ENCODE measurements at places on chromosomes 12 and 14.

DNA sequence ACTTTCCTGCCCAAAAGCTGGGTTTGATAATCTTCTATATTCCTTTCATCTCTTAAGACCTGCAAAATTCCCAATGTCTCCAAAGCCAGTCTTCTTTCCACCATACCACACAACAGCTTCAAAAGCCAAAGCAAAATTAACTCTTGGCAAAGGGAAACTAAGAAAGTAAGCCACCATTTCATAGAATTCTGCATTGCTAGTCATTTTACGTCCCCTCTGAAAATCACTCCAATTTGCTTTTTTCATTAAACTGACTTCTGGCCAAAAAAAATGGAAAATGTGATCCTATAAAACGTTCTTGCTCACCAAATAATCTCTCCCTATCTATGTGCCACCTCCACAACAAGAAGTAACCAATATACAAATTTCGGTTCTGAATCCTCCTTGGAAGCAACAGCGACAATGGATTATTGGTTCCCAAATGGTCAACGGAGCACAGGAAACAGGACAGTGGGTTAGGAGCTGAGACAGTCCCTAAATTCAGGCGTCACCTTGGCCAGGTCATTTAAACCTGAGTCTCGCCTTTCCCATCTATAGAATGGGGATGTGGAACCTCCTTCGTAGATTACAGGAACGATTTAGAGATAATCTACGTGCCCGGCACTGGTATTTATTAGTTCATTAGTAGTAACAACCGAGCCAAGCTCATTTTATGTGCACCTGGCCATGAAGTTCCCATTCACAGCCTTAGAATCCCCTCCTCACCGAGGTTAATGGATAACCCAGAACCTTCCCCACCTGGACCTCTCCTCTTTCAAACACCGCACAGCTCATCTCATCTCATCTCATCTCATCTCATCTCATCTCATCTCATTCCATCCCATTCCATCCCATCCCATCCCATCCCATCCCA is 1.2 kb downstream of the NT5DC3 start:
- no peak for DNase-seq
- no peaks in the 10 kb centered on the region for H3K36me3 ChIP-seq
- H3K27ac ChIP-seq = no peak overlapping the region

DNA sequence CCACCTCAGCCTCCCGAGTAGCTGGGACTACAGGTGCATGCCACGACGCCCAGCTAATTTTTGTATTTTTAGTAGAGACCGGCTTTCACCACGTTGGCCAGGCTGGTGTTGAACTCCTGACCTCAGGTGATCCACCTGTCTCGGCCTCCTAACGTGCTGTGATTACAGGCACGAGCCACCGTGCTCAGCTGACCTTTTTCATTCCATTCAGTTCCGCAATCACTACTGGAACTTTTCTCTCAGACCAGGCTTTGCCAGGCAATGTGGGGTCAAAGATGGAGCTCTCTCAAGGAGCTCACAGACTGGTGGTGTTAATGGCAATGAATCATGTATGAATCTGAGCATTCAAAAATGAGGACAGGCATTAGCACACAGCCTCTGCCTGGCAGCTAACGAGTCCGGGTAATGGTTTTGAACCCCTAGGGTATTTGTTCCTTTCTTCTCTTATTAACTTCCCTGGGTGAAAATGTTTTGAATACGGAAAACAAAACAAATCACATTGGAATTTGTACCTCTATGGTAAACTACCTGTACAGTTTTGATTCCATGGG is 9.4 kb upstream of the TCHP start:
- H3K27ac ChIP-seq = no peak overlapping the region
- H3K36me3 ChIP-seq = no peaks in the 10 kb centered on the region
- H3K27me3 ChIP-seq = peaks cover 18% of the 10 kb centered on the region
- H3K4me1 ChIP-seq = no peaks in the 10 kb centered on the region
- DNase-seq = no peak
- H3K4me3 ChIP-seq = no peak overlapping the region

GRCh38 chr12:116201908-116202307 is 75.6 kb downstream of the MED13L start:
- no peak for DNase-seq
- no peaks in the 10 kb centered on the region for H3K27me3 ChIP-seq
- no peak overlapping the region for H3K4me3 ChIP-seq
- no peak overlapping the region for H3K27ac ChIP-seq
- peaks cover 41% of the 10 kb centered on the region for H3K4me1 ChIP-seq
- H3K36me3 ChIP-seq = no peaks in the 10 kb centered on the region

- H3K27ac ChIP-seq = no peak overlapping the region
- no peaks in the 10 kb centered on the region for H3K27me3 ChIP-seq
- no peak for DNase-seq
- no peaks in the 10 kb centered on the region for H3K4me1 ChIP-seq
- no peak overlapping the region for H3K4me3 ChIP-seq
- no peaks in the 10 kb centered on the region for H3K36me3 ChIP-seq
Measured at GRCh38 chr12:111927346-111927745, 85.3 kb downstream of the MAPKAPK5 start.

DNA sequence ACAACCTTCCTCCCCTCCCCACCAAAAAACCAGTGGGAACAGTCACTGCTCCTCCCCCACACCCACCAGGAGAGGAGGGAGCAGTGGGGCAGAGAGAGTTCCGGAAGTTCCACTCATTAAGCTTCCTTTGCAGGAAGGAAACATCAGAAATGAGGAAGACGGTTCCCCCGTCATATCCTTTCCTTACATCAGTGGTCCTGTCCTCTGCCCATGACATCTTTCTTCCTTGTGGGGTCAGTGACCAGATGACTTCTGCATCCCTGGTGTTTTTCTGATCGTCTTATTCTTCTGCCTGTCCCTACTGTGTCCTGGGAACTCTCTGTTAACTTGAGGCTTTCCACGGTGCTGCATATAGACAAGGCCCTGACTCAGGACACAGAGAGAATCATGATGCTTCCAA is 40.8 kb upstream of the SPTLC2 start:
- no peak for DNase-seq
- peaks cover 17% of the 10 kb centered on the region for H3K4me1 ChIP-seq
- no peaks in the 10 kb centered on the region for H3K27me3 ChIP-seq
- no peak overlapping the region for H3K4me3 ChIP-seq
- H3K36me3 ChIP-seq = no peaks in the 10 kb centered on the region

GRCh38 chr12:56116267-56117081 is at the start of gene RPL41:
Gene RPL41 (plus strand): TSS chr12:56116633.
- peaks cover 28% of the 10 kb centered on the region for H3K4me1 ChIP-seq
- peak within 1 kb of the TSS; percentile 100 for H3K27ac ChIP-seq
- peaks cover 14% of the 10 kb centered on the region for H3K36me3 ChIP-seq
- H3K4me3 ChIP-seq = peak within 1 kb of the TSS; percentile 99

DNA sequence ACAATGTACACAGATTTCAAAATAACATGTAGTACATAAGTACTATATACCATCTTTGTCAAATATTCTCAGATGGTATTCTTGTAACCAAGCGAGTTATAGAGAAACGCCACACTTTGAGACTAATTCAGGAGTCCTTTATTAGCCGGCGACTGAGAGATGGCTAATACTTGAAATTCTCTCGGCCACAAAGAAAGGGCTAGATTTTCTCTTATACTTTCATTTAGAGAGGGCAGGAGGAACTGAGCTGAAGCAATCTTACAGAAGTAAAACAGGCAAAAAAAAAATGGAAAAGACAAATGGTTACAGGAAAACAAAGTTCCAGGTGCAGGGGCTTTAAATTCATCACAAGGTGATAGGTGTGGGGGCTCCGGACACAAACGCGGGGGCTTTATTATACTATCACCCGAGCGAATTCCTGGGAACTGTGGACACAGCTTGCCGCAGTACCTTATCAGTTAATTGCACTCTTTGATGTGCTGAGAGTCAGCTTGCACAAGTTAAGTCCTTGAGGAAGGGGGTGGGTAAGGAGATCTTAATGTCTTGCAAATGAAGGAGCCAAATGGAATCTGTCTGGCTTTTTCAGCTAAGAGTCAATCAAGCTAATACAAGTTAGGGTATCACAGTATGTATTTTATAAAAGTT is 382.3 kb downstream of the KCNH5 start:
- H3K27me3 ChIP-seq = no peaks in the 10 kb centered on the region
- peak overlapping the region; percentile 24 for H3K4me3 ChIP-seq
- peak overlapping the region; percentile 49 for H3K27ac ChIP-seq
- DNase-seq = no peak

DNA sequence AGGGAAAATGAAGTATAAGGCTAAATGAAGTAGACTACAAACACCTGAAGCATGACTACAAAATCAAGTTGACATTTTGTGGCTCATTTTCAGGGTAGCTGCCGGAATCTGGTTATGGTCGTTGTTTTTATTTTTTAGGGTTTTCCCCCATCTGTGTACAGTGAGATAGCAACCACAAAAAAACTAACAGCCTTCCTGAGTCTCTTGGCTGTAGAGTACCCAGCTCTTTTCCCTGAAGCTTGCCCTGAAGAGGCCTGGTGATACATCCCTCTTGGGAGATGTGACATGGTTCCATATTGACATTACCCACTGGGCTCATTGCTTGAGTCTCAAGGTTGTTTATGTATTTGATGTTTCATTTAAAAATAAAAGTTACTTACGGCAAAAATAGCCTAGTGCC is 424.0 kb downstream of the ZFP36L1 start:
- peak overlapping the region; percentile 78 for H3K27ac ChIP-seq
- H3K27me3 ChIP-seq = no peaks in the 10 kb centered on the region
- H3K4me3 ChIP-seq = no peak overlapping the region

DNA sequence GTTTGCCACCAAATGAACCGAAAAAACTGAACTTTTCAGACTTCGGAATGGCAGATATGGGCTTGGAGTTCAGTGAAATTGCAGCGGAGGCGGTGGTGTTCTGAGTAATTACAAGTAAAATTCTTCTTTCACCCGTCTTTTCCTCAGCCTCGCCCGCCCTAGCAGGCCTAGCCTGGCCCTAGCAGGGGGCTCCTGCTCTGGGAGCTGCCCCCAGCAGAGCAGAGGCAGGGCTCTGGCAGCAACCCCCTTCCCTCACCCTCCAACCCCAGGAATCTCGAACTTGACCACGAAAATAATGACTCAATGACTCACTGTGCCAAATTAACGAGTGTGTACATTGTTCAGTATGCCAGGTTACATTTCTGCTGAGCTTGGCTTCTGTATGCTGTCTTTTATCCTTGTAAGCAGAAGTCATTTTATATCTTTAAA is 1.1 kb downstream of the PAPLN start:
- no peak overlapping the region for H3K27ac ChIP-seq
- H3K36me3 ChIP-seq = no peaks in the 10 kb centered on the region
- peaks cover 43% of the 10 kb centered on the region for H3K4me1 ChIP-seq
- H3K4me3 ChIP-seq = peak overlapping the region; percentile 64
- H3K27me3 ChIP-seq = peaks cover 85% of the 10 kb centered on the region

- DNase-seq = no peak
- no peak overlapping the region for H3K27ac ChIP-seq
- H3K27me3 ChIP-seq = peaks cover 9% of the 10 kb centered on the region
- H3K4me1 ChIP-seq = peaks cover 3% of the 10 kb centered on the region
- H3K4me3 ChIP-seq = no peak overlapping the region
- peaks cover 3% of the 10 kb centered on the region for H3K36me3 ChIP-seq
Measured at GRCh38 chr12:91622037-91622436, 439.4 kb upstream of the DCN start.

- no peak for DNase-seq
- H3K27ac ChIP-seq = no peak overlapping the region
- H3K4me1 ChIP-seq = no peaks in the 10 kb centered on the region
- H3K4me3 ChIP-seq = no peak overlapping the region
- no peaks in the 10 kb centered on the region for H3K36me3 ChIP-seq
Measured at GRCh38 chr12:117484901-117485300, 123.5 kb upstream of the NOS1 start.

GRCh38 chr12:67827820-67828383 is 161.3 kb upstream of the IFNG-AS1 start:
- H3K27me3 ChIP-seq = no peaks in the 10 kb centered on the region
- DNase-seq = no peak
- H3K4me1 ChIP-seq = peaks cover 26% of the 10 kb centered on the region
- no peaks in the 10 kb centered on the region for H3K36me3 ChIP-seq

- DNase-seq = no peak
- H3K36me3 ChIP-seq = no peaks in the 10 kb centered on the region
- no peak overlapping the region for H3K4me3 ChIP-seq
Measured at GRCh38 chr12:62763312-62763711, 171.6 kb downstream of the PPM1H start.

DNA sequence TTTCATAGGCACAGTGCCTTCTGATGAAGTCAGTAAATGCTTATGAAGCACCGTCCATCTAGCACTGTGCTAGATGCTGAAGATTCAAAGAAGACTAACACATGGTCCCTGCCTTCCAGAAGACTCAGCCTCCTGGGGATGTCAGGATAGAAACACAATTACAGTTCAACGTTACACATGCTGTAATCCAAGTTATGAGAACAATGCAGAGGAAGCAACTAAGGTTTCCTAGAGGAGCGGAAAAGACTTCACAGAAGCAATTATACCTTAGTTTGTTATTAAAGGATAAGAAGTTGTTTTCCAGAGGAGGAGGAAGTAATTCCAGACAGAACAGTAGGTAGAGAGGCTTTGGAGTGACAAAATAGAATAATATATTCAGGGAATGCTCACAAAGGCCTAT is 66.9 kb upstream of the FGD4 start:
- no peaks in the 10 kb centered on the region for H3K4me1 ChIP-seq
- no peak overlapping the region for H3K4me3 ChIP-seq
- H3K27me3 ChIP-seq = no peaks in the 10 kb centered on the region

- H3K4me3 ChIP-seq = no peak overlapping the region
- H3K4me1 ChIP-seq = peaks cover 8% of the 10 kb centered on the region
Measured at GRCh38 chr14:70753518-70753953, 55.8 kb downstream of the MAP3K9 start.

DNA sequence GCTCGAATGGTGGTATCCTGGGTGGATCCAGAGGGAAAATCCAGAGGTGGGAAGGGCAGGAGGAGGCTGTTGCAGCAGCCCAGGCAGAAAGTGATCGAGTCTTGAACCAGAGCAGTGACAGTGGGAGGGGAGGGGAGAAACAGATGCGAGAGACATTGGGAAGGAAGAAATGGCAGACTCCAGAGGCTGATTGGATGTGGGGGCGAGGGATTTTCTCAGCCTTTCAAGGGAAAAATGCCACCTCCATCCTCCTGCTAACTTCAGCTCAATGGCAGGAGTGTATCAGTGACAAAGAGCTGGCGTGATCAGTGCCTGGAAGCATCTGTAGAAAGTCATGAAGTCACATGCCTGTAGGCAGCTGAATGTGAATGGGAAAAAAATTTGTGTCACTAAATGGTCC is 38.6 kb upstream of the NRXN3 start:
- H3K27ac ChIP-seq = no peak overlapping the region
- DNase-seq = no peak
- peaks cover 2% of the 10 kb centered on the region for H3K4me1 ChIP-seq

- H3K4me1 ChIP-seq = peaks cover 3% of the 10 kb centered on the region
- no peak overlapping the region for H3K27ac ChIP-seq
- H3K36me3 ChIP-seq = peaks cover 17% of the 10 kb centered on the region
- DNase-seq = no peak
- no peaks in the 10 kb centered on the region for H3K27me3 ChIP-seq
Measured at GRCh38 chr14:60905923-60906322, 75.0 kb downstream of the TRMT5 start.

GRCh38 chr14:73472185-73473114 is 14.1 kb upstream of the NUMB start:
- peaks cover 6% of the 10 kb centered on the region for H3K4me1 ChIP-seq
- no peaks in the 10 kb centered on the region for H3K36me3 ChIP-seq
- H3K27ac ChIP-seq = no peak overlapping the region

- no peak overlapping the region for H3K4me3 ChIP-seq
- no peak overlapping the region for H3K27ac ChIP-seq
- no peak for DNase-seq
- H3K4me1 ChIP-seq = peaks cover 30% of the 10 kb centered on the region
- peaks cover 75% of the 10 kb centered on the region for H3K27me3 ChIP-seq
Measured at GRCh38 chr12:16611146-16611545, 5.2 kb upstream of the LMO3 start.

Measured in mesothelial cell of epicardium (in vitro differentiated cells).